ENCODE measurements at places on chromosomes 3 and 15.

GRCh38 chr15:73383310-73384189, 14.8 kb upstream of the HCN4 start:
- DNase-seq: no peak

GRCh38 chr3:100634493-100635272, 25.3 kb downstream of the ADGRG7 start:
- DNase-seq: no peak

DNA sequence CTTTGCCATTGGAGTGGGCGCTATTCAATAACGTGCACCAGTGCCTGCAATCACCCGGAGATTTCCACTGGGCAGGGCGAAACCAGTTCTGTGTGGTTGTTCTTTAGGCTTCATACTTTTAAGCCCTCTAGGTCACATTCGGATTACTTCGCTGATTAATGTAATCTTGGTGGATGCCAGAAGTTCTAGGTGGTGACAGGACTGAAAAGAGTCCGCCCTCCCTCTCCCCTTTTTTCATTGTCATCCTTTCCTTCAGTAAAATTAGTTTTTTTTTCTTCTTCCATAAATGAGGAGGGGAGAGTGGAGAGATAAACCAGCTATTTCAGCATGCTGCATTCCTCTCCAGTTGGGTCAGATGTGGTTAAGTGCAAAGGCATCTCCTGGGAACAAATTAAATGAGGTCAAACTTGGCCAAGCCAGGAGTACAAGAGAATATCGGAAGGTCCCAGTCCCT, 2.3 kb upstream of the SLC2A2 start:
- peak; percentile 82 for DNase-seq

GRCh38 chr15:69999392-70000085, 98.2 kb downstream of the TLE3 start:
- DNase-seq: no peak

- DNase-seq: no peak
Observed at GRCh38 chr3:4011166-4011565, 211.9 kb downstream of the LRRN1 start.
